A549 treated with CpdA at 1 μM for 4 hours (cell line): ENCODE measurements at places on chromosomes 16 and 17. TPM values are rescaled to one million over a fixed set of nuclear protein-coding genes. Genes with fewer than 3 reads are reported as not detected.

Gene CA4
- total RNA-seq, result 0.13 to 0.33 TPM (median 0.26 TPM) in 3 of 5 replicates, not detected in the others

Gene CD300LB
- total RNA-seq, result 0.06 to 0.22 TPM (median 0.09 TPM) in 3 of 5 replicates, not detected in the others

Gene KRTAP2-4
- total RNA-seq, result not detected in 5 replicates

Gene NTN1
- total RNA-seq, result 0.27 to 0.54 TPM (median 0.45 TPM) in 5 replicates

Gene CEMP1
- 0.08 TPM in 1 of 5 replicates, not detected in the others for total RNA-seq

Gene CTF1
- 0.09 to 0.23 TPM (median 0.16 TPM) in 4 of 5 replicates, not detected in the other for total RNA-seq

Gene TBC1D3K
- not detected in 5 replicates for total RNA-seq
